ENCODE measurements at places on chromosomes 3 and 15.

GRCh38 chr3:148084931-148085330 is 612.8 kb upstream of the AGTR1 start:
- peak; percentile 10 for DNase-seq

DNA sequence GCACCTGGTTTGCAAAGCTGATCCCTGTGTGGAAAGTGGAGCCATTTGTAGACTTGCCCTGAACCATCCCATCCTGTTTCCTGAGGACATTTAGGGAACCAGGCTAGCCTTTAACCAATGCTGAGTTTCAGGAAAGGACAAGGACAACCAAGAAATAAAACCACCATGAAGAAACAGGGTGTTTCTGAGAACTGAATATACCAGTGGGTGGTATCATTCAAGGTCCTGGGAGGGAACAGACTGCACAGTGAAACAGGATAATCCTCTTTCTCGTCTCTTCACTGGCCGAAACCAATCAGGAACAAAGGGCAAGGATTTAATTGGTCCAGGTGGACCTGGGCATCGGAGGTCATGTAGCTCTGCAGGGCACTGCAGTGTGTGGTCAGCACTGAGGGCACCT is 21.8 kb downstream of the ZNF860 start:
- no peak for DNase-seq

GRCh38 chr3:110680450-110680849 is 391.2 kb upstream of the NECTIN3 start:
- DNase-seq: no peak

- DNase-seq: no peak
Measured at GRCh38 chr3:129688271-129688895, 81.9 kb upstream of the PLXND1 start.

- no peak for DNase-seq
Measured at GRCh38 chr15:22973987-22974386, 6.2 kb downstream of the CYFIP1 start.

GRCh38 chr15:70236341-70237086 is 138.8 kb upstream of the TLE3 start:
- no peak for DNase-seq

GRCh38 chr3:13800064-13800463 is 79.8 kb downstream of the WNT7A start:
- DNase-seq: no peak

- DNase-seq: peak; percentile 16
Measured at GRCh38 chr3:108818404-108818803, 4.2 kb upstream of the TRAT1 start.

- DNase-seq: no peak
Measured at GRCh38 chr15:60972866-60973265, 256.2 kb downstream of the RORA start.

DNA sequence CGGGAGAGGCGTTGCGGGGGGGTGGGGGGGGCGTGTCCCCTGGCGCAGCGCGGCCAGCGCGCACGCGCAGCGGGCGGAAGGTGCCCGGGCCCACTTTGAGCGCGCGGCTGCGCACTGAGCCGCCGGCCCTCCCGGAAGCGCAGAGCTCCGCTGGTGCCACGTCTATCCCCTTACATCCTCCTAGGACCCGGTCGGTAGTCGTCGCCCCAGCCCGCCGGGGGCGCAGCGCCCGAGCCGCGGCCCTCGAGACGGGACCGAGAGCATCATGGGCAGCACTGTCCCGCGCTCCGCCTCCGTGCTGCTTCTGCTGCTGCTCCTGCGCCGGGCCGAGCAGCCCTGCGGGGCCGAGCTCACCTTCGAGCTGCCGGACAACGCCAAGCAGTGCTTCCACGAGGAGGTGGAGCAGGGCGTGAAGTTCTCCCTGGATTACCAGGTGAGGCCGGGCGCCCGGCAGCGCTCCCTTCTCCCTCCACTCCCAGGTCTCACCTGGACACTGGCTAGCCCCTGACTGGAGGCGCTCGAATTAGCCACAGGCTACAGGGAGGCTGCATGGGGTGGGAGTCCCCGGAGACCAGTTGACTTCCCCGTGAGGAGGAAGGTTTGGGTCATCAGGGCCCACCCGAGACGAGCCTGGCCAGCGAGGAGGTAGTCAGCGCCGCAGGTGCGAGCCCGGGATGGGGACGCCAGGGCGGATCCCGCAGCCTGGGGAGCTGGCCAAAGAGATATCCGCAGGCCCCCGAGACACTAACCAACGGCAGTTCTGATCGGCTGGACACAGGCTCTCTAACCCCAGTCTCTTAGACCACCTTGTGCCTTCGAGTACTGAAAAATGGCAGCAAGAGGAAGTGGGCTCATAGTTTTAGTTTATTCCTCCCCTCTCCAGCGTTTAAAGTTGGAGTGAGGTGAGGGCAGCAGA is at the start of gene TMED3:
Gene TMED3, plus strand, starts transcription at position 128 of the 916 bp plus-strand sequence. Its CDS starts 138 bp downstream, at position 266.
- peak; percentile 71 for DNase-seq

GRCh38 chr3:116124166-116124565 is 321.1 kb downstream of the LSAMP start:
- DNase-seq: no peak

DNA sequence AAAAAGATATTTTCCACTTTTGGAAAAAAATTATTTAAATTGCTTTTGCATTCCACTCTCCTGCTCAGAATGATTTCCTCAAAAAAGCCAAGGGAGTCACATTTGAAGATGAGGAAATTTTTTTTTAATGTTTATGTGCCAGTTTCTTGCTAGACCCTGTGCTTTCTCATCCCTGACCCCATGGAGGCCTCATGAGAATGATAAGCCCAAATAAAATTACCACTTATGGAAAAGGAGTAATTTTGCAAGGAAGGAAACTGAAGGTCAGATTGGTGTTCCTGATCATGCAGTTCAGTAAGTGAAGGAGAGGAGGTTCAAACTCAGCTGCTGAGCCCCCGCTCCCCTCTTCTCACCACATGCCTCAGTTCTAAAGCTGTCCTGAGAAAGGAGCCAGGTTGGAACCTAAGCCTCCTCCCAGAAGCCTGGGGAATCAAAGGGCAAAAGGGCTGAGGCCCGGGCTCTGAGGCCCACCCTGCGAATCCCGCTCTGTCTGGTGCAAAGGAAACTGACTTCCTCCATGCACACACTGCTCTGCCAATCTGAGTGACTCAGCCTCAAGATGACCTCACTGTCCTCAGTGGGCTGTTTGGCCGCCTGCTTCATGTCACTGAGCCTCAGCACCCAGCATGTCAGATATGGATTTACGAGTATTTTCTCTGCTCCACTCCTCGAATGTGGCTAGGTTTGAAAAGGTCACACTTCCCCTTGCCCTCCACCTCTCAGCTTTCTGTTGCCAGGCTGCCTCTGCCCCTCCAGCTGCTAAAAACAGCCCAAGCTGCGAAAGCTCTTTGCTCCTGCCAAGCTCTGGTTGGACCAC is 56.9 kb upstream of the FLNB start:
- no peak for DNase-seq

DNA sequence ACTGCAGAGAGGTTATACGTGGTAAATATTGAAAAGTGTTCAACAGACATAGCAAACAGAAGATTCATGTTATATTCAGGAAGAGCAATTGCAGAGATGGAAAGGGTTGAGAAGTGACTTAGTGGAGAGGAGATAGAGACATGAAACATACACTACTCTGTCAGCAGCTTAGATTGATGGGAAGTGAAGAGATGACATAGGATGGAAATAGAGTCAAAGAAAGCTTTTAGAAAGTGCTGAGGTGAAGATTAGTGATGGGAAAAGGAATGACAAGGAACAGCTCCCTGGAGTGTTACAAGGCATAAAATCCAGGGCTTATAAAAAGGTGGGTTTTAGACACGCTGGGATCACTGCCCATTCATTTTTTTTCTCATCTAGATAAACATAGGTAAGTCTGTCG is 17.2 kb upstream of the GOLIM4 start:
- DNase-seq: no peak
